ENCODE measurements at places on chromosomes 11 and 22.

- DNase-seq, result no peak
Observed at GRCh38 chr11:126414615-126415014, 59.1 kb downstream of the ST3GAL4 start.

- DNase-seq, result peak; percentile 84
Observed at GRCh38 chr11:27720277-27720830, 20.1 kb upstream of the BDNF start.

DNA sequence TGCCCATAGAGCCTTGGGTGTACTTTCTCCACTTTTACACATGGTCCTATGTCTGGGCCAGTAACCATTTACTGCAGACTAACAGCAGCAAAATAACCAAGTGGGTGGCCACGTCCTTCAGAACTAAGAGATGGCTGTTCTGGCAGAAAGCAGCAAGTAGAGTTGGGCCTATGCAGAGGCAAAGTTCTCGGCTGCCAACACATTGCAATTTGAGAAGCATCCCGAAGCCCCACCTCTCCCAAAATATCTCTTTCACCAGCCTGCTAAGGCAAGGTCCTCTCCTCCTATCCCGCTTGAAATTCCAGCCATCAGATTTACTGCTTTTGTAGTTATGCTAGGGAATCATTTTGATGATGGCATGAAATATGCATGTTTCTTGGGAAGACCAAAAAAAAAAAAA, 118.5 kb upstream of the APOA1 start:
- no peak for DNase-seq

DNA sequence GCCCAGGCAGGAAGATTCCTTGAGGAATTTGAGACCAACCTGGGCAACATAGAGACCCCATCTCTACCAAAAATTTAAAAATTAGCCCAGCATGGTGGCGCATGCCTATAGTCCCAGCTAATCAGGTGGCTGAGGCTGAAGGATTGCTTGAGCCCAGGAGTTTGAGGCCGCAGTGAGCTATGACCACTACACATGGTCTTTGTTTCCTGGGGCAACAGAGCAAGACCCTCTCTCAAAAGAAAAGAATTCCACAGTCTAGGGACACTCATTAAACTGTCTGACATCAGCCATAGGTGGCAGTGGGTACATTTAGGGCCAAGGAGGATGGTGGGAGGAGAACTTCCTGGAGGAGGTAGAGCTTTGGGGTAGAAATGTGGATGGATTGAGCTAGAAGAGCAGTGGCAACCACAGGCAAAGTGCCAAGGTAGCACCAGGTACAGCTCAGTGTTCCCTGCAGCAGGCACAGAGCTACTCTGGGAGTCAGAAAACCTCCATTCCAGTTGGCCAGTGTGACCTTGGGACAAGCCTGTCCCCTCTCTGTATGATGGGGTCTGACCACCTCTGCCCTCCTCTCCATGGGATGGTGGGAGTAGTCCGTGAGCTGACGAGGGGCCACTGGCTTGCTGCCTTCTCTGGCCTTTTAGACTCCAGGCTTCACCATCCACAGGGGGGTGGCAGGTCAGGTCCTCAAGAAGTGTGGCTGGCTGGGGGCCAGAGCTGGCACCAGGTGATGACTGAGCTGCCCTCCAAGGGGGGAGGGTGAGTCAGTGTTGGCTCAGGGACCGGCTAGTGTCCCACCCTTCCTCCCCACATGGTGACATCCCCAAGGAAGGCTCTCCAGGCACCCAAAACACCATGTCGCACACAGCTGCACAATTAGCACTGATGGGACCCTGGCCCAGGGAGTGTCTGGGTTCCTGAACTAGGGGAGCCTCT, 3.7 kb upstream of the CLCF1 start:
- no peak for DNase-seq

DNA sequence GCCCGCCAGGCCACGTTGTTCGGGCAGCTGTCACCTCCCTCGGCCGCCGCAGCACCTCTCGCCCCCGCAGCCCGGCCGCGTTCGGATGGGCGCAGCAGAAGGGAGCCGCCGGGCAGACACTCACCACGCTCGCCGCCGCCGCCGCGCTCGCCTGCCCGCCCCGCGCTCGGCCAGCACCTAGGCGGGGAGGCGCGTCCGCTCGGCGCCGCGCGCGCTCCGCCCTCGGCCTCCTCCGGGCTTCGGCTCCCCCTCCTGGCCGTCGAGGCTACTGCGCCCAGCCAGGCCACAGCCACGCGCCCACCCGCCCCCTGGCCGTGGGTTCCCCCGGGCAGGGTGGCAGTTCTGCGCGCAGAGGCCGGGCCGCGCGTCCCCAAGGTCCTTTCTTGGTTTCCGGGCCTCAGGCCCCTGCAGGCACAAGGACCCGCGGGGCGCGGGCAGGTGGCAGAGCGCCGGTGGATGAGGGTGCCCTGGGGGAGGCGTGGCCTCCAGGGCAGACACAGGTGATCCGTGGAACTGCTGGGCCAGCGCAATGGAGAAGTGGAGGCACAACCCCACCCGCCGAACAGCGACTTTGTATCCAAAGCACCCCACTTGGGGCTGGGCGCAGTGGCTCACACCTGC, at the start of gene SLC25A22:
SLC25A22 (minus strand) TSS at position 189 of the 621 bp plus-strand sequence. CDS start 3,275 bp downstream, outside the sequence.
- DNase-seq, result peak; percentile 95

- peak; percentile 42 for DNase-seq
Observed at GRCh38 chr11:30333405-30333804, 10.5 kb downstream of the ARL14EP start.
